ENCODE measurements at places on chromosomes 3 and 15.

- DNase-seq, result no peak
Observed at GRCh38 chr3:111700054-111700453, 104.9 kb upstream of the ZBED2 start.

DNA sequence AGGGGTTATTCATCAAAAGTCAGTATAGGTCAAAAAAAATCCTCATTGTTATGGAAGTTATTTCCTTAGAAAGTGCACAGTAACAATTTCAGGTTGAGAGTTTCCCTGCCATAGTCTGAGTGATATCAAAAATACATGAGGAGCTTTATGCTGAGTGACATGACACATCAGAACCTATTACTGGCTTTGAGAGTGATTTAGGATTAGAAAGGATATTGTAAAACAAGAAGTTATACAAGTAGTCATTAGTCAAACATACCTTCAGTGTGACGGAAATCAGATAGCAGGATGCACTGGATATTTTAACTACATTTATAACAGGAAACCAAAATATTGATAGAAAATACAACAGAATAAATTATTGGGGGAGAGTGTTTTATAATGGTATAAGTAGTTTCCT is 471.1 kb downstream of the VGLL3 start:
- no peak for DNase-seq

GRCh38 chr3:41357271-41357670 is 158.0 kb downstream of the CTNNB1 start:
- no peak for DNase-seq

DNA sequence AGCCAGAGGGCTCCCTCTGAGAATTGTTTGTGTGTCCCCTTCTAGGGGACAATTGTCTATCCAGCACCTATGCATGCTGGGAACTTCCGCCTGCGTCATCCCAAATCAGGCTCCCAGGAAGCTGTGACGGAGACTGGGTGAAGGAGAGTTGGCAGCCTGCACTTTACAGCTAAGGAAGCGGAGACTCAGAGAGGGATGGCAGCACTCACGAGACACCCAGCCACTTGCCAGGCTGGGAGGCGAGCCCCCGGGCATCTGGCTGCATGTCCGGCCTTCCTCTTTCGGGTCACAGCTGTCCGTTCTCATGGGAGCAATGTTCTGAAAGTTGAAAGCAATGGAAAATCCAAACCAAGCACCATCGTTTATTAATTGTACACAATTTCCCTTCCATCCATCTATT is 45.5 kb upstream of the SLC6A11 start:
- DNase-seq, result no peak

GRCh38 chr15:48388016-48388851 is 57.0 kb downstream of the DUT start:
- no peak for DNase-seq

- DNase-seq, result no peak
Observed at GRCh38 chr15:100338247-100338646, 3.5 kb downstream of the ADAMTS17 start.

- DNase-seq, result no peak
Observed at GRCh38 chr15:88246081-88246480, 10.5 kb downstream of the NTRK3 start.

GRCh38 chr3:186180891-186181481 is 72.1 kb upstream of the ETV5 start:
- no peak for DNase-seq

DNA sequence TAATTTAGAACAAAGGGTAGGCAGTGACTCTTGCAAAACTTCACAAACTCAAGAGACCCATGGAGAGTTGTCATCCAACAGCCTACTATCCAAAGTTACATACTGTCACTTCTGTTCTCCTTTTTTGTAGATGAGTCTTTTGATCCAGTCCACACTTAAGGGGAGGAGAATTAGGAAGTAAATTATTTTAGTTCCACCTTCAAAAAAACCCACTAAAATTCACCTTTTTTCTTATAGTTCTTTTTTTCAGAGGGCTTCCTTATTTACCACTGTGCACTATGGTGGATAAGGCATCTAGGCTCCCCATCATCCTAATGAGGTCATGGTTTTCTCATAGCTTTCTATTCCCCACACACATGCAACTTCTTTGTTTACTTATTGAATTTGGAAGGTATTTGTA is 8.6 kb upstream of the TCAIM start:
- DNase-seq, result no peak

- no peak for DNase-seq
Observed at GRCh38 chr3:72558001-72558400, 290.2 kb downstream of the SHQ1 start.

DNA sequence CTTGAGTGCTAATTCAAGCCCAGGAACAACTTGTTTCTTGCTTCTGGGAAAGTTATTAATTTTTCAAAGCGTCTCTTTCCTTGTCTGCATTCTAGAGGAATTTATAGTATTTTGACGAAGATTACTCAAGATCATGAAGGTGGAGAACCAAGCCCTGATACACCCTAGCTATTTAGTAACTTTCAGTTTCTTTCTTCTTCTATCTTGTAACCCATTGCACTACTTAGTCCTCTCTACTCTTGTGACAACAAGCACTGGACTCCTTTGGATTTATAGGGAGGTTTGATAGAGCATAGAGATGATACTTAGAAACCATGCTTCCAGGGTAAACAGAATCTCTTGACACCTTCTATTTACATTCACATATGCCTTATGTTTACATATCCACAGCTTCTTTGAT is 203.3 kb upstream of the GRM7 start:
- no peak for DNase-seq

DNA sequence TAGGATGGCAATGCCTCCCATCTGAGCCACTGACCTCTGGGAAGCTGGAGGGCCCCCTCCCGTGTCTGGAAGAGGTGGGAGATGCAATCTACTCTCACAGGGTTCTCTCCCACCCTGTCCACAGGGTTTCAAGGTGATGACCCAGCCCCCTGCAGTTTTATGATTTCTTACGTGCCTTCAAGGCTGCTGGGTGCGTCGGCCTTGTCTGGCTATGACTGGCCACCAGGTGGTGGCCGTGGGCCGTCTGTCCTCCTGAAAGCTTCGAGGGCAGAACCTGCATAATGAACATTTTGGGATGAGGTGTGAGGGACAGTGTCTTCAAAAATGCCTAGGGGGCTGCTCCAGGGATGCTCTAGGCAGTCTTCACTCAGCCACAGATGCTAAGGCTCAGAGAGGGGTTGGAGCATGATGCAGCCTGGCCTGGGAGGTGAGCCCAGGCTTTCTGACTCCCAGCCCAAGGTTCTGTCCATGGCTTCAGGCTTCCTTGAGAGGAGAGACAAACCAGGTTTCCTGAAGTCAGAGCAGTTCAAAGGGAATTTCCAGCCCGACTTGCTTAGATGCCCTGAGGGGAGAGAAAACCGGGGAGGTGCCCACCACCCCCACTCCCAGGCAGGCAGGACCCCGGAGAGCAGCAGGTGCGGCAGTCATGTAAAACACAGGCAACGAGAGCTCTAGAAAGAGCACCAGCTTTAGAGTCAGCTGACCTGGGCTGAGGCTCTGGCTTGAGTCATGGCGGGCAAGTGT is 18.7 kb downstream of the ISG20 start:
- no peak for DNase-seq

- no peak for DNase-seq
Observed at GRCh38 chr15:64740311-64741170, 34.8 kb downstream of the RBPMS2 start.

GRCh38 chr3:128597900-128598299 is 52.7 kb downstream of the RPN1 start:
- no peak for DNase-seq

GRCh38 chr3:71621825-71622537 is 38.5 kb upstream of the FOXP1 start:
- no peak for DNase-seq

DNA sequence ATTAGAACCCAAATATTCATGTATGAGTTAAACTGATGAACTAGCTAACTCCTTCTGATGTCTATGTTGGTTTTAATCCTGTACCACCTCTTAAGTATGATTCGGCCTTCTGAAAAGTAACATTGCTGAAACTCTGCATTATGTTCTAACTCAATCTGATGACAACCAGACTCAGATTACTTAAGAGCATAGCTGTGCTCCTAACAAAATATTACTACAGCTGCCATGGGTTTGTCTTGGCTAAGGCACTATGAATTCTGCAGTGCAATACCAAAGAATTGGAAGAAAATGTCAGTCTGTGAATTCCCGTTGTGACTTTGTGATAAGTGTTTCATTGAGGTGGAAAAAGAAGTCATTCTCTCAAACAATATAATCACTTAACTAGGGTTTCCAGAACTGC is 224.4 kb downstream of the ZMAT3 start:
- DNase-seq, result no peak

- no peak for DNase-seq
Observed at GRCh38 chr3:169478566-169479313, 184.8 kb downstream of the MECOM start.

DNA sequence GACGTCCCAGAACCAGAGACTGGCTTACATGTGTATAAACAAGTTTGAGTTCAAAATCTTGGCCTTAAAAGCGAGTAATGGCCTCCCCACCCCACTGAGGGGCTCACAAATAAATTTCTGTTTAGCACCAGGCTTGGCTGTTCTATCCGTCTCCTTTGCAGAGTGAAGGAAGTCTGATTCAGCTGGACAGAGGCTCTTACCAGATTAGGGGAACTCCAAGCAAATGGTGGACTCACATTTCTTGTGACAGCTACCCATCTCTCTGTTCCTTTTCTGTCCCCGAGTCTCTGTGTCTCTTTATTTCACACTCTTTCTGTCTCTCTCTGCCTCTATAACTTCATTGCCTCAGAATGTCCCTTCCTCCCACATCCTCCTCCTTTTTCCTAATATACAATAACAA is 62.7 kb downstream of the DGKG start:
- no peak for DNase-seq

GRCh38 chr15:97623091-97623661 is 337.3 kb upstream of the ARRDC4 start:
- no peak for DNase-seq

DNA sequence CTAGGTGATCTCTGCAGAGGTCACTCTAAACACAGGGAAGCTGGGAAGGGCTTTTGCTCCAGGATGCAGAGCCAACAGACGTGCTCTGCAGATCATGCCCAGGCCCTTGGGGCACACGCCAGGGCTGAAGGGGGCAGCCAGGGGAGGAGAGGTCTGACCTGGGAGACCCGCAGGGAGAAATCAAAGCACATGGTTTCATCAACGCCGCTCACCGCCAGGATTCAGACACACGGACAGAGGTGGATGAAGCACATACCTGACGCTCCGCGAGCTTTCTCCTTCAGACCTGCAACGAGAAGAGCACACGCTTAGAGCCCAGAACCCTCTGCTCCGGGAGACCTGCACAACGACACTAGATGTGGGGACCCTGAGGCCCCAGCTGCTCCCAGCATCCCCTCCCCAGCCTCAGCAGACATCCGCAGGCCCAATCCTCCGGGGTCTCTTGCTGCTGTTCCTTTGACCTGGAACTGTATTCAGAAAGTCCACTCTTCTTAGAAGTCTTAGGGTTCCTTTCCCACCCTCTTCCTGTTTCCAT is 90.7 kb upstream of the IQSEC1 start:
- DNase-seq, result no peak

GRCh38 chr15:51332206-51333147 is 5.9 kb downstream of the CYP19A1 start:
- no peak for DNase-seq

DNA sequence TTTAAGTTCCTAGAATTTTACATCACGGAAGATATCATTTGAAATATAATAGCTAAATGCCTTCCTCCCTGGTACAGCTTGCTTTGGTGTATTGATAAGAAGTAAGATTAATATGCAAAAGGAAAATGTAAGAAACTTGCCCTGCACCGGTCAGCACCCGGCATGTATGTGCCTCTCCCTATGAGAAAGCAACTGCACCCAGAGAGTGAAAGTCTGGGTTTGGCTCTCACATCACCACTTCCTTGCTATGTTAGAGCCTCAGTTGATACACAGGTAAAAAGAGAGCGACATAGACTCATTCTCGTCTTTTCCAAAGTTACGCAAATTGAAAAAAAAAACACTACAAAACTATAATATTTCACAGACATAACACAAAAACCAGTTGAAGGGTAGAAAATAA is 96.7 kb downstream of the FOXP1 start:
- DNase-seq, result no peak
